Activated naive CD4-positive, alpha-beta T cell treated with anti-CD3 and anti-CD28 coated beads, Interleukin-2, amount 10 ng/mL, durations not matched to agents 7 days and 5 days (primary cell): ENCODE measurements at places on chromosomes 2 and 18.

DNA sequence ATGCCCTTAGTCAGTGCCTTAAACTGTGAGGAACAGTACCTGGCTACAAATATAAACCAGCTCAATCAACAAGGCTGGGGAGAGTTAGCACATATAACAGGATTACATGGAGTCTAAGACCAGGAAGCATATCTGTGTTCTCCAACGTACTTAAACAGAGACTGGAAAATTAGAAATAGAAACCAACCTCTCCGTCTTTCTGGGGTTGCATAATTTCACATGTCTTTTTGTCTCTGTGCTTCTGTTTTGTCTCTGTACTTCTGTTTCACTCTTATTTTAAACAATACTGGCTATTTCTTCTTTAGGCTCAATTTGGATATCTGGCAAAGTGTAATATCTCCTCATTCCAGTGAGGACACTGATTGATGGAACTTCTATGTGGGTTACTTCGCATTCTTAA is 749.0 kb upstream of the ZEB2 start:
- no peak for DNase-seq

- DNase-seq: no peak
These were observed 189.1 kb upstream of the COL3A1 start for GRCh38 chr2:188785061-188785460.

- peak; percentile 66 for DNase-seq
These were observed 25.8 kb downstream of the BIN1 start for GRCh38 chr2:127080938-127081755.

- DNase-seq: no peak
These were observed 69.1 kb downstream of the TACR1 start for GRCh38 chr2:75130171-75130570.

- no peak for DNase-seq
These were observed 25.0 kb upstream of the CXXC1 start for GRCh38 chr18:50312296-50313030.

- DNase-seq: no peak
These were observed 69.6 kb upstream of the CREB1 start for GRCh38 chr2:207459990-207460757.

- DNase-seq: no peak
These were observed 122.9 kb upstream of the UNC80 start for GRCh38 chr2:209648714-209649113.

DNA sequence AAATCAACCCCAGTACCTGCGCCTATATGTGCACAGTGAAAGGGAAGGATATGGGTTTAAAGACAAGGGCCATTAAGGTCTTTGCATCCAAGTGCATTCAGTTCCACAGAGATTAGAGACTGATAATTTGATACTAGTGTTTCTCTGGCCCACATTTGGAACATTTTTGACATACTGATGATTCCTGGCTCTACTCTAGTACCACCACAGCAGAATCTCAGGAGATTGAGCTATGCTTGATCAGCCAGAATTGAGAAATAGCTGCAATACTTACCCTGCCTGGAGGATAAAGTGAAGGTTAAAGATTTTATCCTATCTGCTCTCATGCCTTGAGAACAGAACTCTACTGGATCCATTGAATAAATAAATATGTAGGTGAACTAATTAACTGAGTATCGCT is 1267.8 kb downstream of the SUCLG1 start:
- DNase-seq: no peak

DNA sequence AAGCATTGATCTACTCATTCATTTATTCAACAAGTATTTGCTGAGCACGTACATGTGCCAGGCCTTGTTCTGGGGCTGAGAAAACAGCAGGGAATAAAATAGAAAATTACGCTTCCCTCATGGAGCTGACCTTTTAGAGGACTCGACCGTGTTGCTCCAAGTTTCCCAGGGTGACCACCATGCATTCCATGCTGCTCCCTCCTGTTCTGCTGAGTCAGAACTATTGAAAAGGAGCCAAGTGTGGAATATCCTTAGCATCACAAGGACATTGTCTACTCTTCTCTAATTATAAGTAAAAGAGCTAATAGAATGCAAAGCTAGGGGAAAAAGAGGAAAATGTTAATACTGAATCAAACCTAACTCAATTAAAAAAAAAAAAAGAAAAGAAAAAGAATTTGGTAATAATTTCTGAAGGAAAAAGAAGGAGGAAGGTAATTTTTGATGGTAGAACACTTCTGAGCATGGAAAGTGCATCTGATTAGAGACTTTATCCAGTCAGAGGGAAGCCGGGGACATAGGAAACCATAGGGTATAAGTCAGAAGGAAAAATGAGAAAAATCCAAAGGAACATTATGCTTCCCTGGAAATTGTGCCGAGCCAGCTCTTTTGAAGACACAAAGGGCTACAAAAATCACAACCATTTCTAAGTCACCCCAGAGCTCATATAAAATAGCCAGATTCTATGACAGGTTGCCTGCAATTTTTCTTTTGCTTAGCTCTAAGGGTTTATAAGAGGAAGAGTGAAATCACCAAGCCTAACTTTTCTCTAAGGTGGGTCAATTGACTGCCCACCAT is 339.4 kb downstream of the RND3 start:
- DNase-seq: no peak

- no peak for DNase-seq
These were observed 46.9 kb downstream of the PDE11A start for GRCh38 chr2:178025551-178026185.

- no peak for DNase-seq
These were observed 38.7 kb downstream of the REEP1 start for GRCh38 chr2:86298411-86299390.

- DNase-seq: no peak
These were observed 208.6 kb upstream of the HAAO start for GRCh38 chr2:43001055-43001378.

GRCh38 chr18:75109819-75110218 is 99.1 kb downstream of the PTGR3 start:
- DNase-seq: no peak

- DNase-seq: no peak
These were observed 113.1 kb downstream of the ICOS start for GRCh38 chr2:204049635-204050034.

DNA sequence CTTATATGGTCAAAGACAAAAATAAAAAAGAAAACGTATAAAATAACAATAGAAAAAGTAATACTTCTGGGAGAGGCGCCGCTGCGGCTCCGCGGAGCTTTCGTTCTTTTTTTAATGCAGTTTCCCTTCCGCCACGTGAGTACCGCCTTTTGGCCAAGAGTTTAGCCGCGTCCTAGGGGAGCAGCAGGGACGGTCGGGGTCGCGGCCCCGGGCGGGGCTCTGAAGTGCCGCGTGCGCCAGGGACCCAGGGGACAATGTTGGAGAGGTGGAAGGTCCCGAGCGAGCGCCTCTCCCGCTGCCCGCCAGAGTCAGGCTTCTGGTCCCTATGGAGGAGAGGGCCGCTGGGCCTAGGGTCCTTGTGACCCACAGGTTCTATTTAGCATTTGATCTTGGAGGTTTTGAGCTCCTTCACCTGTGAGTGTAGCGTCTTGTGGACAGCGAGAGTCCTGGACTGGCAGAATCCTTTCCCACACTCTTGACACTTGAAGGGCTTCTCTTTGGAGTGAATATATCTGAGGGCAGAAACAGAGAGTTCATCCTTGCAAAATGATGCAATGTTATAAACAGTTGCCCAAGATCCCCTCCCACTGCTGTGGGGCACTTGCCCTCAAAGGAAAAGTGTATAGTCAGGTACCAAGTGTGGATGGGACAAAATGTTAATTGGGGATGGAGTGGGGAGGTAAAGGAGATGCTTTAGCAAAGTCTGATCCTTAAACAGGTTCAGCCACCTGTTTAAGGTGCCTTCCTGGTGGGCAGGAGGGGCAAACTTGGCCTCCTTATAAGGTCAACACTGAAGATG is 6.3 kb downstream of the OSR1 start:
- no peak for DNase-seq

DNA sequence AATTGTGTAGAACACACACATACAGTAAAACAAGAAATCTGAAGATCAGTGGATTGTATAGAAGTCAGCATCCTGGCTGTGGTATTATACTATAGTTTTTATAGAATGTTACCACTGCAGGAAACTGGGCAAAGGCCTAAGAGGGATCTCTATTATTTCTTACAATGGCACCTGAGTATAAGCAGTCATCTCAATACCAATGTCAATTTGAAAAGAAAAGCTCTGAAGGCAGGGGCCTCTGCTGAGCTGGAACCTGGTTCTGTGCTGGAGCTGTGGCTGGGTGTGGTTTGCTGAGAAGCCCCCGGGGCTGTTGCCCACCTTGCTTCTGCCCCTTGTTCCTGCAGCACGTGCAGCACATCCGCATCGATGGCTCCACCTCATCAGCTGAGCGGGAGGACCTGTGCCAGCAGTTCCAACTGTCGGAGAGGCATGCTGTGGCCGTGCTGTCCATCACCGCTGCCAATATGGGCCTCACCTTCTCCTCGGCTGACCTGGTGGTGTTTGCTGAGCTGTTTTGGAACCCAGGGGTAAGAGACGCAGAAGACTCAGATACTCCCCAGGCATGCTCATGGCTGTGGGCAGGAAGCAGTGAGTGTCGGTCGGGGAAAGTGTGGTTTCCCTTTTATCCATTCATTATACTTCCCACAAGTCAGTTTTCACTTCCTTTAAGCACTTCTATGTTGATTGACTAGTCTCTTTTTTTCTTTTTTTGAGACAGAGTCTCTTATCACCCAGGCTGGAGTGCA is 23.5 kb upstream of the RPL37A start:
- DNase-seq: peak; percentile 55

DNA sequence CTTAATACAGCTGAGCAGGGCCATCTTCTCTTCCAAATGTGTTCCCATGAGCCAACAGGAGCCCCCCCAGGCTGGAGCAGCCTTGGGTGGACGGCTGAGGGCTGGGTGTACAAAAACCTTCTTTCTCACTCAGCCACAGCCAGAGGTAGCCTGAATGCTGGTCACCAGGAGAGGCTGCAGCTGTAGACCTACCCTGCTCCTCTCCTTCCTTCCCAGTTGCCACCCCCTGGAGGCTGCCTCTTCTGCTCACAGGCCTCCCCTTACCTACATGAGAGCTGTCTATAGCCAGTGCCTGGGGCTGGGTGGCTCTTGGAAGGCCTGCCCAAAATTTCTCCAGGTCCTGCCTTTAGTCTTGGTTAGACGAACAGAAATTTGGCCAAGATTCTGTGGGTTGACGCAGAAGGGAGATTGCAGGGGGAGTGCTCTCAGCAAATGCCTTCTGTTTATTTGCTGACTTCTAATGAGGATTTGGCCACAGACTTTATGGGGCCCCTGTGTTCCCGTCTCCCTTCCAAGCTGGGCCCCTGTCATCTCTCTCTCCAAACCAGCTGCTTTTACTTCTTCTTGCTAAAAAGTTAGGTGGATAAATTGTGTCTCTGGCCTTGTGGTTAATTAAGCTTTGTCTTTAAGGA is 18.3 kb downstream of the CELF4 start:
- no peak for DNase-seq

GRCh38 chr2:226548732-226549131 is 250.9 kb downstream of the IRS1 start:
- no peak for DNase-seq

- no peak for DNase-seq
These were observed 156.1 kb upstream of the SRD5A2 start for GRCh38 chr2:31736695-31737454.

DNA sequence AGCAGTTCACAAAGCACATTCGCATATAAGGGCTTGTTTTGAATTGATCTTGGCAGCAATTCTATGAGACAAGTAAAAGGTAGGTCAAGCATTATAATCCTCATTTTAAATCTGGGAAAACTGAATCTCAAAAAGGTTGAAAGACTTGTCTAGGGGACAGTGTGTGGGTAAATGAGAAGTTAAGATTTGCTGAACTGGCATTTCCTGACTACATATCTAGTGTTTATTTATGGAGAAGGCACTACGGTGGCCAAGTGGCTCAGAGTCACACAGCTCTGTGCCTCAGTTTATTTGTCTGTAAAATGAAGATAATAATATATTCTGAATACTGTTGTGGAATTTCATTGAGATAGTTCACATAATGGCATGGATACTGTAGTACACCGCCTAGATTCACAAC is 16.3 kb upstream of the IL1RN start:
- DNase-seq: no peak

DNA sequence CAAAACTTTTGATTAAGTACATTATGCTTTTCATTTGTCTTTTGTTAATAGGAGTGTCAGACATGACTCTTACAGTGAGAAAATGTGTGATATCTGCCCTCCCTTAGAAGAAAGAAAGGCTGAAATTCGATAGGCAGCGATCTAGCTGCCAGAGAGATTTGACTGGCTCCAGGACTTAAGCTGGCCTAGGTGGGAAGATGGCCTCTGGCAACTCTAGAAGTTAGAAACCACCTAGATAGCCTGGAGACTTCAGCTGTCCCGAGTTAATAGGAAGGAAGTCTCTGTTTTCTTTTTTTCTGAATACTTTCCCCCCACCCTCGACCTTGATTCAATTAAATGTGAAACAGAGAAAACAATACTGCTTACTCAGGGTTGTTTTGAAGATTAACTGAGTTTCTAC is 1194.7 kb upstream of the CRIM1 start:
- no peak for DNase-seq

DNA sequence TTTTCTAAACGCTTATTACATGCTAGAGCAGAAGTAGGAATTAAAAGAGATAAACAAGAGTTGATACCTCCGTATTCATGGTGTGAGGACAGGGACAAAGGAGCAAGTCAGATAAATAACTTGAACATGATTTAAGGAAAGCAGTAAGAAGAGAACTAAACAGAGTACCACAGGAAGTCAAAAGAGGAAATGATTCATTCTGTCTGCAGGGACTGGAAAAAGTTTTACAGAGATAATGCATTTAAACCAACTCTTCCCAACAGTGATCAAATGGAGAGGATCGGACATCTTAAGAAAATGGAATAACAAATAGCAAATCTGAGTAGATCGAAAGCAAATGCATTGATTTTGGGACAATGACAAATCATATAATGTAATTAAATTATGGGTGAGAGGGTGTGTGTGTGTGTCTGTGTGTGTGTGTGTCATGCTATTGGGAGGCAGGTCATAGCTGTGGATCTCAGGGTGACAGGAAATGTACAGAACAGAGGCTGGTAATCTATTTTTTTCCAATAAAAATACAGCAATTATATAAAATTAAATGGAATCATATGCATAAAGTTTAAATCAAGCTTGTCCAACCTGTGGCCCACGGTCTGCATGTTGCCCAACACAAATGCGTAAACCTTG is 113.4 kb downstream of the MC4R start:
- no peak for DNase-seq

- peak; percentile 37 for DNase-seq
These were observed 123.1 kb upstream of the CAB39 start for GRCh38 chr2:230589497-230590015.

DNA sequence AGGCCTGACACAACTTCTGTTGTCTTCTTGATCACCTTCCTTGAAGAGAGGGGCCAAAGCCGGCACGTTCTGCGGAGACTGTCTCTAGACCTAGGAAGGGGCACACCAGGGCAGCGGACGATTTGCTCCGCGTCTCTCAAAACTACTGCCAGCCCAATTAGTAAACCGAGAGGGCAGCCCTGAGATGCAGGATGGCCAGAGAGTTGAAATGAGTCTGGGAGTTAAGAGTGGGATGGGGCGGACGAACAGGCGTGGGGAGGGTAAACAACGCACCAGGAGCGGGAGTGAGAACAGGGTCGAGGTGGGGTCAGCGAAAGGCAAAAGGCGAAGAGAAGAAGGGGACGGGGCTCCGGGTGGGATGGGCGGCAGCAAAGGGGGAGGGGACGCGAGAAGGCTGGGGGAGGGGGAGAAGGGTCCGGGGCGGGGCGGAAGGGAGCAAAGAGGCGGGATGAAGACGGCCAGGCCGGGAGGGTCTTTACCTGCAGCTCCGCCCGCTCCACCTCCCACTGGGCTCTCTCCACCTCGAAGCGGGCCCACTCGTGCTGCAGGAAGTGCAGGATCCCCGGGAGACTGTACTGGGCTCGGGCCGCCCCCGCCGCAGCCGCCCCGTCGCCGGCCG is 476 bp downstream of the STRN start:
- DNase-seq: peak; percentile 70
